ENCODE measurements at places on chromosomes 12 and 14. TPM values are rescaled to one million over a fixed set of nuclear protein-coding genes. Genes with fewer than 3 reads are reported as not detected.

MCRS1 gene
- total RNA-seq = 46.6 TPM

TAS2R50 gene
- total RNA-seq = 7.1 TPM

XPOT gene
- 50.1 TPM for total RNA-seq

GUCY2C gene
- not detected for total RNA-seq

BATF gene
- total RNA-seq = 3.7 TPM

LRRC43 gene
- total RNA-seq = not detected

TSHR gene
- not detected for total RNA-seq

LRP1 gene
- 755 TPM for total RNA-seq

ADAM21 gene
- not detected for total RNA-seq

ARMH4 gene
- total RNA-seq = 10.0 TPM

GNB3 gene
- total RNA-seq = 16.6 TPM

KRT72 gene
- total RNA-seq = not detected

IL22 gene
- total RNA-seq = not detected

KRT82 gene
- total RNA-seq = not detected

CNTN1 gene
- 42.8 TPM for total RNA-seq

ABCB9 gene
- 7.0 TPM for total RNA-seq

PIK3C2G gene
- not detected for total RNA-seq

ASIC1 gene
- total RNA-seq = not detected

HOXC9 gene
- total RNA-seq = not detected

TNFRSF1A gene
- total RNA-seq = 311 TPM

DPPA3 gene
- total RNA-seq = not detected

All from thoracic aorta (tissue), 2 donors.